GM12878 (cell line): ENCODE measurements at places on chromosomes 11 and 22. TPM values are rescaled to one million over a fixed set of nuclear protein-coding genes. Genes with fewer than 3 reads are reported as not detected.

GRCh38 chr11:25602959-25603358 lies 729.0 kb upstream of the ANO3 start:
- no peaks in the 10 kb centered on the region for H3K27me3 ChIP-seq
- no peak overlapping the region for H3K27ac ChIP-seq
- DNase-seq: no peak
- no peaks in the 10 kb centered on the region for H3K36me3 ChIP-seq
- H3K4me1 ChIP-seq: no peaks in the 10 kb centered on the region

DNA sequence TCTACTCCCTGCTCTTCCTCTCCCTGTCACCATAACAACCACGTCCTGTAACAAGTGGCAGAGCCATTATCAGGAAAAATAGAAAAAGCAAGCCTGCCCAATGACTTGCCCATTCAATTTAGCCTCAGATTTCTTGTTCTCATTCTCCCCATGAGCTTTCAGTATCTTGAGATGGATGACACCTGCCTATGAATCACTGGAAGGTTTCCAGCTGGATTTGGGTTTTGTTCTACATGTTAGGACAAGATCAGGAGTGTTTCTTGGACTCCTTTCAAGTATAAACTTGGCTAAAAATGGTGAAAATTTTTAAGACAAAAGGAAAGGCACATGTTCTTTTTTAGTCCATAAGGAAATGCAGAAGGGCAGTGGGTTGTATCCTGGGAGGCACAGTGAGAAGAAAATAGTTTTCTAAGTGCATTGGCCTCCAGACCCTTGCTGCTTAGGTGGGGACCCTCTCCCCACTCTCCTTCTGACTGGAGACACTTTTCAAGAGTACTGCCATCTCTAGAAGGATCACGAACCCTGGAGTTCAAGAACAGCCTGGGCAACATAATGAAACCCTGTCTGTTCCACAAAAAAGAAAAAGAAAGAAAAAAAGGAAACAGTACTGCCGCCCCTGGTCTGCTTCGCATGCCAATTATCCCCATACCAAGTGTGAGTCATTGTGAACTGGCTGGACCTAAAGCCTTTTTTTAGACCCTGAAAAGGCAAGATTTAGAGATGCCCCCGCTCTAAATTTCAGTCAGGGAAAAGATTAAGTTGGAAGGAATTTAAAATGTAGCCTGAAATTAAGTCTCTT lies 51.0 kb downstream of the MTNR1B start:
- H3K27me3 ChIP-seq: no peaks in the 10 kb centered on the region; the same call in 1 of the 2 replicates
- H3K36me3 ChIP-seq: no peaks in the 10 kb centered on the region
- no peaks in the 10 kb centered on the region for H3K4me1 ChIP-seq
- no peak overlapping the region for H3K27ac ChIP-seq
- no peak overlapping the region for H3K4me3 ChIP-seq

DNA sequence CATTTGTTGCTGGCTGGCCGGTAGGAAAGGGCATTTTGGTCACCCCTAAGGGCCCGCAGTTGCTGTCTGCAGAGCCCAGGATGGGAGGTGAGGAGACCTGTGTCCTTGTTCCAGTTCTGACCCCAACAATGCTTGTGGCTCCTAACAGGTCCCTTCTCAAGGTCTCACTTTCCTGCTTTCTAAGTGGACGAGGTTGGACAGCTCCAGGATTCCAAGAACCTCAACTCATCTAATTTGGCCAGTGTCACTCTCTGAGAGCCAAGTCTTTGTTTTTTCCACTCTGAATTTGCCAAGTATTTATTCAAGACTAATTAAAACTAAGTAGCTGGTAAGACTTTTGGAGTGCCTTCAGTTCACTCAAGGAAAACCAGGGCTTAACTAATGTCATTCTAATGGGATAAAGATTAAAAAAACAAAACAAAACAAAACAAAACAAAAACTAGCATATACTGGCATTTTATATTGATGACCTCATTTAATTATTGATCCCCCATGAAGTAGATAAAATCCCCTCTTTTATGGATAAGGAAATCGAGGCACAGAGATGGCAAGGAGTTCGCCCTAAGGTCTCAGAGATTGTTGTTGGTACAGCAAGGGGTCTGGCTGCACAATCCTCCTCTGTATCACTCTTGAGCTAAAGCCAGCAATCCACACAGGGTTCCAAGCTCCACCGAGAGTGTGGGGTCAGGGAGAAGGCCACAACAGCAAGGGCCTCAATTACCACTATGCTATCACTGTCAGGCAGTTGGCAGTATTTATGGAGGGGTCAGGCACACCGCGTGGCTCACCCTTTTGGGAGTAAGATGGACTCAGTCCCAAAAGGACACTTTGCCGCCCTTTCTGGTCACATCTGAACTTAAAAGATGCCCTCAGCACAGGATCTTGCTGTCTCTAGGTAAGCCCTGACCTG lies 8.1 kb downstream of the SGSM1 start:
- H3K27me3 ChIP-seq: no peaks in the 10 kb centered on the region
- no peak for DNase-seq

- H3K27ac ChIP-seq: no peak overlapping the region
- no peaks in the 10 kb centered on the region for H3K4me1 ChIP-seq
- no peak overlapping the region for H3K4me3 ChIP-seq
- no peaks in the 10 kb centered on the region; the same call in none of the 2 replicates for H3K36me3 ChIP-seq
- H3K27me3 ChIP-seq: no peaks in the 10 kb centered on the region
These were observed 34.4 kb downstream of the RDX start for GRCh38 chr11:110262072-110262403.

DNA sequence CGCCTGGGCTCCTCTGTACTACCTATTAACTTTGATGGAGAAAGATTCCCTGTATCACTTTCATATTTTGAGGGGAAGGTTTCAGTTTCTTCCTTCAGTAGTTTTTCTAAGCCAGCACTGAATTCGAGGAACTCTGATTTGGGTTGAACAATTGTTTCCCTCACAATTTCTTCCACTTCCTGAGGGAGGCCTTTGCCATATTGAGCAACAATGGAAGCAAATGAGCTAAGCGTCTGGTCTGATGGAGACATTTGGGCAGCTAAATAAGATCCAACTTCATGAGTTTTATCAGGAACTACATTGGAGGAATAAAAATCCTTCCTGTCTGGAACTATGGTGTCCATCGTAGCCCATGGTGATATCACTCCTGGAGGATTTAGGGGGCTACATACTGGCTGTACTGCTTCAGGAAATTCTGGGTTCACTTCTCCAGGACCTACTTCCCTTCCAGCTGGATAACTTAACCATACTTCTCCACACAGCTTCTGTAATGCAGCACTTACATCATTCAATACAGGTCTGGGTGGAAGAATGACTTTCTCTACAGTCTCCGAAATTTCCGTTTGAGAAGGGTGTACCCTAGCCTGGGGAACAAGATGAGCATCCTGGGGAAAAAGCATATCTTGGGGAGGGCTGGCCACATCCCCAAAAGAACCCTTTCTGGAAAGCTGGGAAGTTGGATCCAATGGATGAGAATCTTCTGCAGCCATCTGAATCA lies 38.9 kb upstream of the CCDC89 start:
- H3K27me3 ChIP-seq: no peaks in the 10 kb centered on the region; the same call in 1 of the 2 replicates
- H3K4me3 ChIP-seq: no peak overlapping the region
- no peak overlapping the region for H3K27ac ChIP-seq
- no peak for DNase-seq
- H3K36me3 ChIP-seq: no peaks in the 10 kb centered on the region
- H3K4me1 ChIP-seq: no peaks in the 10 kb centered on the region

- no peaks in the 10 kb centered on the region for H3K4me1 ChIP-seq
- no peak overlapping the region for H3K4me3 ChIP-seq
- DNase-seq: no peak
- no peaks in the 10 kb centered on the region for H3K27me3 ChIP-seq
- H3K27ac ChIP-seq: no peak overlapping the region
- H3K36me3 ChIP-seq: no peaks in the 10 kb centered on the region; the same call in none of the 2 replicates
These were observed 142.7 kb downstream of the WNT7B start for GRCh38 chr22:45834241-45834640.

GRCh38 chr11:64766881-64767280 lies 7.1 kb upstream of the PYGM start:
- H3K4me3 ChIP-seq: no peak overlapping the region
- H3K4me1 ChIP-seq: peaks cover 24% of the 10 kb centered on the region
- peaks cover 52% of the 10 kb centered on the region for H3K36me3 ChIP-seq
- H3K27me3 ChIP-seq: no peaks in the 10 kb centered on the region

GRCh38 chr11:124483422-124483821 lies 37.9 kb upstream of the OR8B8 start:
- H3K36me3 ChIP-seq: no peaks in the 10 kb centered on the region
- no peaks in the 10 kb centered on the region; the same call in 1 of the 2 replicates for H3K27me3 ChIP-seq
- H3K4me1 ChIP-seq: no peaks in the 10 kb centered on the region
- DNase-seq: no peak

Gene BTG4
- not detected in 2 replicates for polyA plus RNA-seq

Gene TSPAN32
- polyA plus RNA-seq: not detected in 2 replicates

GRCh38 chr11:126156814-126157213 lies 54.6 kb downstream of the RPUSD4 start:
- no peak overlapping the region for H3K27ac ChIP-seq
- no peak overlapping the region for H3K4me3 ChIP-seq
- DNase-seq: no peak
- H3K27me3 ChIP-seq: no peaks in the 10 kb centered on the region
- H3K4me1 ChIP-seq: no peaks in the 10 kb centered on the region; the same call in 1 of the 2 replicates

DNA sequence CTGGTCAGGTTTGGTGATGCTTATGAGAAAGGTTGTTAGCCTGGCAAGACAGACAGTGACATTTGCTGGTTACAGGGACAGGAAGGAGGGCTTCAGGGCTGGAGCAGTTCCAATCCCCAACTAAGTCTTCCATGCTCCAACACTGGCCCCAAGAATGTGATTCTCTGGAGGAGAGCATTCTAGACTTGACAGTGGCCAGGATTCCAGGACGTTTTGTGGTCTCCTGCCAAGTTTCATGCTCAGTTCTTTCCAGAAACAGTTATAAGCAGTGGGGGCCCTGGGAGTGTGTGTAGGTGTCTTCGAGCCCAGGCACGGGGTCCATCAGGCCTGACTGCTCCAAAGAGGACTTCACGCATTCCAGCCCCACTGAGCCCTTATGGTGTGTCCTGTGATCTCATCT lies 8.9 kb upstream of the GRK3 start:
- H3K4me3 ChIP-seq: no peak overlapping the region
- no peak overlapping the region for H3K27ac ChIP-seq

Gene C1QTNF5
- polyA plus RNA-seq: not detected in 2 replicates

- H3K27me3 ChIP-seq: no peaks in the 10 kb centered on the region
- no peak overlapping the region for H3K27ac ChIP-seq
- H3K4me1 ChIP-seq: peaks cover 23% of the 10 kb centered on the region
- no peaks in the 10 kb centered on the region for H3K36me3 ChIP-seq
These were observed 7.5 kb upstream of the APOBEC3A start for GRCh38 chr22:38949889-38950405.

Gene HBB
- not detected in 2 replicates for polyA plus RNA-seq

DNA sequence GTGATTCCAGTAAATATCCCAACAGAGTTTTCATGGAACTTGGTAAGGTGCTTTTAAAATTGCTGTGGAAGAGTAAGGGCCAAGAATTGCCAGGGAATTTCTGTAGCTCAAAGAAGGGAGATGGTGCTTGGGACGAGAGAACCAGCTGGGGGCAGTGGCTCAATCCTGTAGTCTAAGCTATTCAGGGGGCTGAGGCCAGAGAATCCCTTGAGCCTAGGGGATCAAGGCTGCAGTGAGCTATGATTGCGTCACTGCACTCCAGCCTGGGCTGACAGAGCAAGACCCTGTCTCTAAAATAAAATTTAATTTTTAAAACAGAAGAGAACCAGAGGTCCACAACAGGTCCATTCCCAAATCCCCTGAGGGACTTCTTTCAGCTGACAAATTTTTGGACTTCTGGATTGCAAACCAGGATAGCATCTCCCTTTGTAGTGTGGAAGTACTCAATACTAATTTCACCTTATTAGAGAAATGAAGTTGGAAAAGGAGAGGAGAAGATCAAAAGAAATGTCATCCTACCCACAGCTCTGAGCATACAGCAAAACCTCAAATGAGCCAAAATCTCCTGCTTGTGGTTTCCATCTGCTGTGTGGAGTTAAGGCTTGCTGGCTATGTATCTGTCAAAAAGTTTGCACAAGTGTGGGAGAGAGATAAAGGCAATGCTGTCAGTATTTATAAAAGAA lies 59.2 kb upstream of the CLPB start:
- H3K4me1 ChIP-seq: no peaks in the 10 kb centered on the region
- no peaks in the 10 kb centered on the region for H3K36me3 ChIP-seq
- H3K4me3 ChIP-seq: no peak overlapping the region
- no peak for DNase-seq
- no peak overlapping the region for H3K27ac ChIP-seq
